ENCODE measurements at places on chromosomes 7 and 10.

DNA sequence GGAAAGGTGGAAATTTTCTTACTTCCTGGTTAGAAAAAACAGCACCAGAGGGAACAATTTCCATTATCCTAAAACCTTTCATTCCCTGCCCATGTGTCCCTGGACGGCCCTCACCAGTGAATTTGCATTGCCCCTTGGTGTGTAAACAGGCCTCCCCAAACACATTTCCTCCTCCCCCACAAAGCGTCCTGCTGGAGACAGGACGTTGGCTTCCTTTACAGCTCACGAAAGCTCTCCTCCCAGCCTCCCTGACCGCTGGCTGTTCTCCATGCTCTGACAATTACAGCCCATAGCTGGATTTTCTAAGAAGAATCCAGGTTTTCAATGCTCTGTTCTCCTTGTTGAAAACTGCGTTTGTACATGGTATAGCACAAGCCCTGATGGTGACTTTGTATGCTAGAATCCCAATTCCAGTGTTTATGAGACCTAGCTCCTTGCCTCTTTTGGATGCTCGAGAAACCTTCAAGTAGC lies 724.2 kb upstream of the CELF2 start:
- no peak for ATAC-seq

DNA sequence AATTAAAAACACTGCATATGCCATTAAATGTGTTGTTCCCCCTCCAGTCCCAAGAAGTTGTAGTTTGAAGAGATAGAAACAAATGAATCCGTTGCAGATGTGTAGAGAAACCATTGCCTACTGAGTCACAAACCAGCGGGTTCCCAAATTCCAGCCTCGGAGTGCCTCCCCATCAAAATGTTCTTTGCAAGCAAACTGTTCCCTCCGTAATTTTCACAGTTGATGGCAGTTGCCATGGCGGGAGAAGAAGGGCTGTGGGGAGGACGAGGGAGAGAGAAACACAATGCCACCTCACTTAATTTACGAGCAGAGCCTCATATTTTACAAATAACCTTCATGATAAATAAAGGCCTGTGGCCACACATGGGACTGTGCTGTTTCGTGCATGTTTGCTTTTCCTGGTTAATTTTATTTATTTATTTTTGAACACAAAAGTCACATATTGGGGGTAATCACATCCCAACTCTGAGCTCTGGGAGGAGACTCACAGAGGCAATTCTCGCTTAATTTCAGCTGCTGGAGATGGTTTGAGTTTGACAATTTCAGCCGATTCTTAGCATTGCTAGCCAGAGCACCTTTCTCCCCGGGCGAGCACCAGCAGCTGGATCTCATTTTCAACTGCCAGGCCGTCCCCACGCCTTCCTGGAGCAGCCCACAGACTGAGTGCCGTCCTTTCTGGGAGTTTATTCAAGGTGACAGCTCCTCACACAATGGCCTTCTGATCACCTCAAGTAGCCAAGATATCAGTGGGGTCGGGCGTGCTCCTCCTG lies 1084.2 kb downstream of the KCNMA1 start:
- no peak for ATAC-seq

- ATAC-seq, result no peak
These were observed 34.3 kb downstream of the SRPK2 start for GRCh38 chr7:105354383-105354782.

DNA sequence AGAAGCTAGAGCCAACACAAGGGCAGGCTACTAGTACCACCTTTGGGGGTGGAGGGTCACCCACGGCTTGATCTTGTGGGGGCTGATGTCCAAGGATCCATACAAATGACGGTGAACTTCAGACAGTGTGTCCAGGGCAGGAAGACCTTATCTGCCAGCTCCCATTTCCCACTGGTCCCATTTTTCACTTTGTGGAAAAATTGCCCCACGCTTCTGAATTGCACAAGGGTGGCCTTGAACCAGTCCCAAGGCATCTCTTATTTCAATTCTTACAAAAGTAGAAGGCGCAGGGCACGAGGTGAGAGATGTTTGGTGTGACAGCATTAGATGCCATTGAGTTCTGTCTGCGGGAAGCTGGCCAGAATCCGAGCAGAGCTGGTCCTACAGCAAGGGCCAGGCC lies 252.7 kb upstream of the CELF2 start:
- ATAC-seq, result no peak

DNA sequence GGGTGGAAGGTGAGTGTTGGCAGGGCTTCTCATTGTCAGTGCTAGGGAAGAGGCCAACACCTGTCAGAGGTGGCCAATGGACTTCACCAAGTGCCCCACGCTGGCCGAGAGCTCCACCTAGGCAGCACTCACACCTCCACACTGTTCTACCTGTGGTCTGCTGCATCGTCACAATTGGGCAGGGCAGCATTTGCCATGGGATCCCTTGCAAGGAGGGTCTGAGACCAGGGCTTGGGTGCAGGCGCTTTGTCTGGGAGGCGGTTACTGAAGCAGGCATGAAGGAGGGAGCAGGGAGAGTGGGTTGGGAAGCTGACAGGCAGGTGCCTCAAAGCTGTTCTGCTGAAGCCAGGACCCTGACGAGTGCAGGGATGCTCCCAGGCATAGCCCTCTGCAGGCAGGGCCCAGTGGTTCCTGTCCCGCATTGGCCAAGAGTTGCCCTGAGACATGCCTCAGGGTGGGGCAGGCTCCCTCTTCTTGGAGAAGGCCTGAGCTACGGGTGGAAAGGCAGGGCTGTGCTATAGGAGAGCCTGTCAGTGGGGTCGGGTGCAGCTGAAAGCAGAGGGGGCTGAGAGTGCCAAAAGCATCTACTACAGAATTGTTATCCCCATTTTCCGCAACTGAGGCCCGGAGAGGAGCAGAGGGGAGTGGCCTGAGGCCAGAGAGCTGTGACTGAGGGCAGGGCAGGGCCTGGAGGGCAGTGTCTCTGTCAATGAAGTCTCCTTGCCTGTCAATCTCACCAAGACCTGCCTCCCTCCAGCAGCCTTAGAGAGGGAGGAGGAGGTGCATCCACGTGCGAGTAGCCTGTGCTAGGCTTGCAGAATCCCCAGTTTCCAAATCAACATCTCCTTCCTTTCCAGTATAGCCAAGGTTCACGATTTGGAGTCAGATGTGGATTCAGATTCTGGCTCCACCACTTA lies 4.0 kb downstream of the RBP3 start:
- ATAC-seq, result no peak

DNA sequence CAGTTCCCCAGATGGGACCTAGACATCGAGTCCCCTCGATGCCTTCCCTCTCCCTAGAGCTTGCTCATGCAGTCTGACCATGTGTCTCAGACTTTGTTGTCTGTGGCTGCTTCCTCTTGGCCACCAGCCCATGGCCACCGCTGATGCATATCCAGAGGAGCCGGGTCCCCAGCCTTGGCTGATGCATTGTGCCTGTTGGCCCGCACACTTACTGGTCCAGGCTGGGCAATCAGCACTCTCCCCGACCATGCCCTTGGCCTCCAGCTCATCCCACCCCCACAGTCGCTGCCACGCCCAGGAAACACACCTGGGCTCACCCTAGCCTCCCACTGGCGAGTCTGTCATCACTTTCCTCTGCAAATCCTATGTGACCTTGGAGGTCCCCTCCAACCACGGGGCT lies 10.1 kb downstream of the NPC1L1 start:
- no peak for ATAC-seq

DNA sequence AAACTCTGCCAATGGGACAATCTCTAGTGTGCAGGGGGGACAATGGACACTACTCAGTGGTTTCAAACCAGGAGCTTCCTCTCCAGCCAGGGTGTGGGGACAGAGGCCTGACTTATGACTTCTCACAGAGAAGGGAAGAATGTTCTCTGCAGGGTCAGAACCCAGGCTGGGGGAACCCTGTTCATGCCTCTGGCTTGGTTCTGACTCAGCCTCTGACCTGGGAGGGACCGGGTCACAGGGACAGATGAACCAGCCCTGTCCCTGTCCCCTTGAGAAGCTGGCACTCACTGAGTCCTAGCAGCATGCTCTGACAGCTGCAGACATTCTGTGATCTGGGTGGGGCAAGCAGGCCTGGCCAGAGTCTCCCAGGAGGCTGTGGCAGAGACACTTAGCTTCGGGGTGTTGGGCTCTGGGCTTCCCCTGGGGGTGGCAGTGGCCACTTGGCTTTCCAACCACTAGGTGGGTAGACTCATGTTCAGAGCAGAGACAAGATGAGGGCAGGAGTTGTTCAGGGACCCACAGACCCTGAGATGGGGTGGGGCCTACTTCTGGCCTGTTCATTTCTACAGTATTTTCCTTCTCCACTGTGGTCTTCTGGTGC lies 13.6 kb downstream of the TSPAN15 start:
- ATAC-seq, result no peak

All from activated CD4-positive, CD25-positive, alpha-beta regulatory T cell treated with anti-CD3 and anti-CD28 coated beads, Interleukin-2, amount 50 U/mL, for 24 hours (primary cell).